ENCODE measurements at places on chromosomes 7 and 10.
A peak's percentile ranks its signal among the peaks of the same experiment; 100 is the strongest.

DNA sequence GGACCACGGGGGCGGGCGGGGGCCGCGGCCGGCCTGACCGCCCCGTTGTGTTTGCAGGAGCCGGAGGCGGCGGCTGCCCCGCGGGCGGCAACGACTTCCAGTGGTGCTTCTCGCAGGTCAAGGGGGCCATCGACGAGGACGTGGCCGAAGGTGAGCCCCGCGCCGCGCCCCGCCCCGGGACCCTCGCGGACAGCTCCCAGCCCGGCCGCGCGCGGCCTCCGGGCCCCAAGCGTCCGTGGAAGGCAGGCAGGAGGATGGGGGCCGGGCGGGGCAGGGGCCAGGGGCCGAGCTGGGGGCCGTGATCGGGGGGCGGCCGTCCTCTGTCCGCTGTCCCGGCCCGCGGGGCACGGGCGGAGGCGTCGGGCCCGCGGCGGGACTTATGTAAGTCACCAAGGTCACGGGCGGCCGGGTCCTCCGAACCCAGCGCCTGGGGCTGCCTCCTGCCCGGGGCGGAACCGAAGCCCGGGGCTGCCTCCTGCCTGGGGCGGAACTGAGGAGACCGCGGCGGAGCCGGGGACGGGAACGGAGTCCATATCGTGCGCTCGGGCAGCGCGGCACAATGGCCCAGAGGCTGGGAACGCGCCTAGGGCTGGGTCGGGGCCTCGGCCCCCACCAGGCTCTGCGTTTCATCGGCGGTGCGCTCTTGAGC, 497 bp downstream of the PPP2R2D start:
- peak; percentile 52 for DNase-seq

DNA sequence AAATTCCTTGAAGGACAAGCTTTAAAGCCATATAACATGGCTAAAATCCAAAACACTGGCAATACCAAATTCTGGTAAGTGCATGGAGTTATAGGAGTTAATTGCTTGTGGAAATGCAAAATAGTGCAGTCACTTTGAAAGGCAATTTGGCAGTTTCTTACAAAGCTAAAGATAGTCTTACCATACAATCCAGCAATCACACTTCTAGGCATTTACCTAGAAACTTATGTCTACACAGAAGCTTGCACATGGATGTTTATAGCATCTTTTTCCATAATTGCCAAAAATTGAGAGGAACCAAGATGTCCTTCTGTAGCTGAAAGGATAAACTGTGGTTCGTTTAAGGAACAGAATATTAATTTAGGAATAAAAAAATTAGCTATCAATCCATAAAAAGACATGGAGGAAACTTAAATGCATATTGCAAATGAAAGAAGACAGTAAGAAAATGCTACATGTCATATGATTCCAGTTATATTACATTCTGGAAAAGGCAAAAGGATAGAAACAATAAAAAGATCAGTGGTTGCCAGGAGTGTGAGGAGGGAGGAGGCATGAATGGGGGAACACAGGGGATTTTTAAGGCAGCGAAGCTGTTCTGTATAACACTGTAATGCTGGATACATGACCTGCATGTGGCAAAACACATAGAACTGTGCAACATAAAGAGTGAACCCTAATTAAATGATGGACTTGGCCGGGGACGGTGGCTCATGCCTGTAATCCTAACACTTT, 51.9 kb downstream of the GNAT3 start:
- no peak for DNase-seq

GRCh38 chr7:134643131-134643530, 3.5 kb upstream of the BPGM start:
- DNase-seq, result no peak

- DNase-seq, result no peak
Observed at GRCh38 chr7:89837515-89837914, 316.8 kb upstream of the STEAP1 start.

GRCh38 chr7:30453921-30454320, 24.7 kb downstream of the NOD1 start:
- DNase-seq, result no peak

All from DND-41 (cell line).